ENCODE measurements at places on chromosomes 11 and 22.

DNA sequence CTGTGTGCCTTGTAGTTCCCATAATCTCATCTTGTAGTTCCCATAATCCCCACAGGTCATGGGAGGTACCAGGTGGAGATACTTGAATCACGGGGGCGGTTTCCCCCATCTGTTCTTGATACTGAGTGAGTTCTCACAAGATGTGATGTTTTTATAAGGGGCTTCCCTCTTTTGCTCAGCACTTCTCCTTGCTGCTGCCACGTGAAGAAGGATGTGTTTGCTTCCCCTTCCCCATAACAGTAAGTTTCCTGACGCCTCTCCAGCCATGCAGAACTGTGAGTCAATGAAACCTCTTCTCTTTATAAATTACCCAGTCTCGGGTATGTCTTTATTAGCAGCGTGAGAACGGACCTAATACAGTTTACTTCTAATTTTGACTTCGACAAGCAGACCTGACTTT lies 14.0 kb upstream of the SMIM38 start:
- DNase-seq = no peak

DNA sequence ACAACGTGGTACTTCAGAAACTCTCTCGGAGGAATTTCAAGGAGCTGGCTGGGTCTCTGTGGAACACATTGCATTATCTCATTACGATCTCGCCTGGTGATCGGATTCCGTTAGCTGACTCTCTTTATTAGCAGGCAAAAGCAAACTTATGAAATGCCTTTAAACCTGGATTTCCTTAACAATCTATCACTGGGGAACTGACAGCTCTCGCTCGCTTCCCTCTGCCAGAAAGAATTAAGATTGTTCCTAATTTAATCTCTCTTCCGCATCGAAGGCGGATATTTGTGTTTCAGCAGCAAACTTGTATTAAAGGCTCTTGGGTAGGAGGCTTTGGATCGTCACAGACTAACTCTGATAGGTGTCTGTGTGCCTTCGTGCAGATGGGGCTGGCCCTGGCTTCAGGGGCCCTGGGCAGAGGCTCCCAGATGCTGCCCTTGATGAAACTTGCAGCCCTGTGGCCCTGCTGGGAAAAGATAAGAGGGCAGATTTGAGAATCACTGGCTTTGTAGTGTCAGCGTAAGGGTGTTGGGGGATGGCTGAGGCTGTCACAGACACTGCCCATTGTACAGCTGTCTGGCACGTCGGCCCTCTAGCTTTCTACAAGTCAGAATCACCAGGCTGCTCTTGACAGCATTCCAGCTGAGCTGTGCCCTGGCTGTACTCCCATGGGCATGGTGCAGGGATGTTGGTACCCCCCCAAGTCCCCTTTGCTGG lies 162.2 kb upstream of the NECTIN1 start:
- DNase-seq = no peak

GRCh38 chr22:49129736-49130135 lies 697.9 kb downstream of the BRD1 start:
- DNase-seq = no peak

DNA sequence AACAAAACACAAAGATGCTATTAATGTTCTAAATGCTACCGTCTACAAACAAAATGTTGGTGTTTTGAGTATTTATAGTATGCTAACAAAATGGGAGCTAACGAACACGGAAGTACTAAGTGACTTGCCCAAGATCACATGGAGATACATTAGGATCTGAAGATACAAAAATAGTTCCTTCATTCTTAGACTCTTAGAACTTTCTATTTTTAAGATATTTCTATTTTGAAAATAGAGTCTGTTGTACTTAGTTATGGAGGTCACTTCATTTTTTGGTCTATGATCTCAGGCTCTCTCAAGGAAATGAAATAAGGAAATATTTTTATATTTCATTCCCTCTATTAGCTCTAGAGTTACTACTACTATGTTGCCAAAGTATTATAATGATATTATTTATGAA lies 64.2 kb downstream of the APOL5 start:
- DNase-seq = no peak

DNA sequence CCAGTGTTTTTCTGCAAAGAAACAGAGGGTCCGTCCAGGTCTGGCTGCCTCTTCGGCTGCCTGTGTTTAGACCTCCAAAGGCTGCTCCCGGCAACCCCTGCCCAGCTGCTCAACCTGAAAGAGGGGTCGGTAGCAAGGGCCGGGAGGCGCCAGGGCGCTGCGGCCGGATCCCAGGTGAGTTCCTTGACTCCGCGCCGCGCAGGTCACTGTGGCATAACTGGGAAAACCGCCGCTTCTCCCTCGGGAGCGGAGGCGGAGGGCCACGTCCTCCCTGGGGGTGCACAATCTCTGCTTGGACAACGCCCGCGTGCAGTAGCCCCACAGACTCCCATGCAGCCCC lies 1.0 kb upstream of the BRSK2 start:
- no peak for DNase-seq

- DNase-seq = no peak
Measured at GRCh38 chr11:128472128-128473089, 114.9 kb downstream of the ETS1 start.

GRCh38 chr11:39374963-39375698 lies 2084.3 kb downstream of the LRRC4C start:
- no peak for DNase-seq

DNA sequence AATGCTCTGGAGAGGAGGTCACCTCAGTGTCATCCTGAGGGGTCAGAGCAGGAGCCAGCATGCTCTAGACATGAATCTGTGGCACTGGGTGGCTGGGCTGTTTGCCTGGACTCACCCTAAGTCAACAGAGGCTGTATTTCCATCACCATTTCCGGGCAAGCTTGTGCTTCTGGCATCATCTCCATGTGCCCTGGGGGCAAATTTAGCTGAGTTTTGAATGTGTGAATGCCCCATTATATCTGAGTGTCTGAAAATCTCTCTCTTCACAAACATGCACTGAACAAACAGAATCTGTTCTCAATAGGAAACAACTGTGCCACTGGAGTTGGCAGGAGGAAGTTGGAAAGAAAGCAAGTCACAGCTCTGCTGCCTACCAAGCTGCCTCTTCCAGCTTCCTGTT lies 356.2 kb downstream of the GRM5 start:
- no peak for DNase-seq

DNA sequence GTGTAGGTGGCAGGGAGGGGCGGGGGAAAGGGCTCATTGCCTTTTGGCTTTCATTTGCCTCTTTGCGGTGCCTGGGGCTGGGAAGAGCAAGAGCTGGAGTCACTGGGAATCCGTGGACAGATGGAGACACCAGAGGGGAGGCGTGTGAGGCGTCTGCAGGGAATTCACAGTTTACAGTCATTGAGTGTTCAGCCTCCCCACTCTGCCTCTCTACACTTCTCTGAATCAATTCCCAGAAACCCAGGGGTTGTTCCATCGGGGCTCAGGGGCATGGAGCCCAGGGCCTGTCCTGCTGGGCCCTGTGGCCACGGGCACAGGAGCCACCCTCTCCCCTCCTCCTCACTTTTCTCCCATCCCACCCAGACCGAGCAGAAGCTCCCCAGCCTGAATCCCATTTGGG lies 160.5 kb upstream of the NAV2 start:
- DNase-seq = no peak

GRCh38 chr11:116194156-116194904 lies 578.5 kb downstream of the BUD13 start:
- no peak for DNase-seq

DNA sequence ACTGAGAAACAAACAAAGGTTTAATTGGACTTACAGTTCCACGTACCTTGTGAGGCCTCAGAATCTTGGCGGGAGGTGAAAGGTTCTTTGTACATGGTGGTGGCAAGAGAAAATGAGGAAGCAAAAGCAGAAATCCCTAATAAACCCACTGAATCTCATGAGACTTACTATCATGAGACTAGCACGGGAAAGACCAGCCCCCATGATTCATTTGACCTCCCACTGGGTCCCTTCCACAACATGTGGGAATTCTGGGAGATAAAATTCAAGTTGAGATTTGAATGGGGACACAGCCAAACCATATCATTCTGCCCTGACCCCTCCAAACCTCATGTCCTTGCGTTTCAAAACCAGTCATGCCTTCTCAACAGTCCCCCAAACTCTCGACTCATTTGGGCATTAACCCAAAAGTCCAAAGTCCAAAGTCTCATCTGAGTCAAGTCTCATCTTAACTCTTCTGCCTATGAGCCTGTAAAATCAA lies 617.4 kb downstream of the CNTN5 start:
- DNase-seq = no peak

DNA sequence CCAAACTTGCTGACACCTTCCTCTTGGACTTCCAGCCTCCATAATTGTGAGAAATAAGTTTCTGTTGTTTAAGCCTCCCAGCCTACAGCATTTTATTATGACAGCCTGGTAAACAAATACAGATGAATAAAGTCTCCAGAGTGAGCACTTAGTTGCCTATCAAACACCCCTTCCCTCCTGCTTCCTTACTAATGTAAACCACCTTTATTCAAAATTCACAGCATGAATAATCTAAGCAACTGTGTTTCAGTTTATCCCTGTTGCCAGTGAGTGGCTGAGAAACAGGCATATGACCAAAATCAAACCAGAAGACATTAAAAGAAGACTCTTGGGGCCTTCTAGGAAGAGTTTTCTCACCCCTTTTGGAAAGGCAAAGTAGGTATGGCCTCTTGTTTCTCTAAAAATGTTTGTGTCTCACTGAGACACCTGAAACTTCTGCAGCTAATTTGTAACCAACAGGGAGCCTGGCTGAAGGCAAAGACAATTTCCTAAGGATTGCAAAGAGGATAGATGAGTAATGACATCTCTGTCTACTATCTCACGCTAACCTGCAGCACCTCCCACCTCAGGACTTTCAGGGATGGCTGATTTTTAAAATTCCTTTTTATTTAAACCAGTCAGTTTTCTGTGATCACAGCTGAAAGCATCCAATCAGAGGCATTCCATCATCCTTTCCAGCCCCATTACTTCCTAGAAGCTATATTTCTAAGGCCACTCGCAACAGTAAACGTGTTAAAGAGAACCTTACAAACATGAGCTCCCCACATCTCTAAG lies 61.4 kb upstream of the LRRC55 start:
- DNase-seq = no peak

GRCh38 chr22:44839061-44839460 lies 86.7 kb downstream of the ARHGAP8 start:
- DNase-seq = no peak

GRCh38 chr22:20141186-20142077 lies 9.4 kb downstream of the CCDC188 start:
- DNase-seq = no peak

DNA sequence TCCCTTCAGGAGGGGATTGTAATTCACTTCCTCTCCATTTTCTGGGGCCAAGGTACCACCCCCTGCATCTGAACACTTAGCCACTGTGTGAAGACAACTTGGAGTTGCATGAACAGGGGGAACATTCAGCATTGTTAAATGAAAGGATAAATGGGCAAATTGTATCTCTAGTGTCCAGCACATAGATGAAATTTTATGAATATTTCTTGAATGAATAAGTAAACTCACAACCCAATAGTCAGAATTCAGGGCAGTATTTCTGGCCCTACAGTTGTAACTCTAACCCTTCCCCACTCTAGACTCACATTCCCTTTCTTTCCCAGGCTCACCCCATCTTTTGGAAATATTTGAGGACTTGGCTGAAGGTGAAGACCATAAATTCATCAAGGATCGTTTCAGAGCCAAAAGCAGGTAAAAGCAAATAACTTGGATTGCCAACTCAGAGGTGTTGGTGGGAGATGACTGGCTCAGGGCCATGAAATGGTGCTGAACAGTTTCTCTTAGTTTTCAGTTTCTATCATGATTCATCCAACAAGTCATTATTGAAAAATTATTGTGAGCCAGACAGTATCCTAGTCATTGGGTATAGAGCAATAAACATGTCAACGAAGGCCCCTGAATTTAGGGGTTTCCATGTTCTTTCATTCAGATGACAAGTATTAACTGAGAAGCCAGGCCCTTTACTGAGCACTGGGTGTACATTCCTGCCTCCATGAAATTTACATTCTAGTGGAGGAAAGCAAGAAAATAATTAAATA lies 33.3 kb upstream of the ZC3H12C start:
- DNase-seq = no peak

DNA sequence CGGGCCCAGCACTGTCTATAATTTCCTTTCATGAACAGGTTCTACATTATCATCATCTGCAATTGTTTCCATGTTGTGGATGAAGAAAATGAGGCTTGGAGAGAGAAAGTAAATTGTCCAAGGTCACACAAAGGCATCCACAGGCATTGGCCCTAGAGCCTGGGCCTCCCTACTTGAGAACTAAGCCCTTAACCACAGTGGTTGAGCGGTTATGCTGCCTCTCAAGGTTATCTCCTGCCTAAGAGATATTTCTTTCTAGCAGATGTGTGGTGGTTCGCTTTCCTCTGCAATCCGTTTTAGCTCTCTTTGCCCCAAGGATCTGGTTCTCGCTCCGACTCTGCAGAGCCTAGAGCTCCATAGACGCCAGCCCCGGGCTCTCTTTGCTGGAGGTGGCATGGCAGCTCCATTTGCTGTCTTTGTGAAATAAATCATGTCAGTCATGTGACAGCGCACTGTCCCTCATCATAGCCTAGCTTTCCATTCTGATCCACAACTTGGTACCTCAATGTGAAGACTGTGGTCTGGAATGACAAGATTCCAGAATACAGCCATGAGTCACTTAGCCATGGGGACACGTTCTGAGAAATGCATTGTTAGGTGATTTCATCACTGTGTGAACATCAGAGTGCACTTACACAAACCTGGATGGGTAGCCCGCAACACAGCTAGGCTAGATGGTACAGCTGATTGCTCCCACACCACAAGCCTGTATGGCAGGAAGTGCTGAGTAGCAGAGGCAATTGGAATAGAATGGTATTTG lies 27.2 kb downstream of the RPS6KA4 start:
- no peak for DNase-seq

DNA sequence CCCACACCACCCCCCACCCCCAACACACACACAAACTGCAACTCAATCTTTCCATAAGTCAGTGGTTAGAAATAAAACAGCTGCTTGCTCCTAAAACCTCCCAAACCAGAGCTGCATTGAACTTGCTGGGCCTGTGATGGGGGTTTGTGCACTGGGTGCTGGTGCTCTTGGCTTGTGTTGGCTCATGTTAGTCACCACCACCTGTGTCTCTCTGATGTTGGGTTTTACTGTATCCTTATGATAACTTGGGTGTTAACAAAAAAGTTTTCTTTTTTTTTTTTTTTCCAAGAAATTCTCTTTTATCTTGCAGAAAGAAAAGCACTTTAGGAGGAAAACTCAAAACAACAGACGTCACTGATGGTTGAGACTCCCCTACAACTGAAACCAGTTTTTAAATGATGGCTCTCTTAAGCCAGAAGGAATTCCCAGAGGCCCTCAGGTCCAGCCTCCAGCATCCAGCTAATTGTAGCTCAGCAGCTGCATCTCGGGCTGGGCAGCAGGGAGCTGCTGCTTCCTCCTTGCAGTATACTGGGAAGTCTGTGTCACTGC lies 79.9 kb upstream of the DRD2 start:
- no peak for DNase-seq

Data from activated gamma-delta T cell treated with Interleukin-2 at 50 U/mL for 16 hours (primary cell).